ENCODE measurements at places on chromosomes 12 and 14.

DNA sequence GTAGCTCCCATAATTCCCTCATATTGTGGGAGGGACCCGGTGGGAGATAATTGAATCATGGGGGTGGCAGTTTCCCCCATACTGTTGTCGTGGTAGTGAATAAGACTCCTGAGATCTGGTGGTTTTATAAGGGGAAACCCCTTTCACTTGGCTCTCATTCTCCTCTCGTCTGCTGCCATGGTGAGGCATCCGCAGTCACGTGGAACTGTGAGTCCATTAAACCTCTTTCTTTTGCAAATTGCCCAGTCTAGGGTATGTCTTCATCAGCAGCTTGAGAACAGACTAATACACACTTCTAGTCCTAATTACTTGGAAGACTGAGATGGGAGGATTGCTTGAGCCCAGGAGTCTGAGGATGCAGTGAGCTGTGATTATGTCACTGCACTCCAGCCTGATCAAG is 64.4 kb downstream of the TMX1 start:
- no peak for DNase-seq

GRCh38 chr12:67202678-67203012 is 66.5 kb upstream of the CAND1 start:
- DNase-seq: no peak

DNA sequence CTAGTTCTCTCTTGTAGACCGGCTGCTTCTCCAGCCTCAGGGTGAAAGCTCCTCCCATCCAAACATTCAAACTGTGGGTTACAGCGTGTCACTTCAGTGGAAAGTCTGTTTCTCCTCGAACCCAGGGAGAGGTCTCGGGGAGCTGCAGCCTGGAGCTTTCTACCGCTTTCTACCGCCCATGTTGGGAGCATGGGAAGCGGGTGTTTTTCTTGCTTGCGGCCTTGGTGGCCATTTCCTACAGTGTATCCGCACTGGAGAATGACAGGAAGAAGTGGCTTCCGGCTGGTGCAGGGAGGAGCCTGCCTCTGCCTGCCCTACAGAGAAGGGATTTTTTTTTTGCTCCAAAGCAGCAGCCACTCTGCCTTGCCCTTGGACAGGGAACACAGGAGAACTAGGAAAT is 21.2 kb downstream of the ZFP36L1 start:
- DNase-seq: no peak

- no peak for DNase-seq
These were observed 77.3 kb downstream of the TRHDE start for GRCh38 chr12:72349491-72349890.

- DNase-seq: no peak
These were observed 705.8 kb downstream of the C12orf50 start for GRCh38 chr12:87323369-87323768.

DNA sequence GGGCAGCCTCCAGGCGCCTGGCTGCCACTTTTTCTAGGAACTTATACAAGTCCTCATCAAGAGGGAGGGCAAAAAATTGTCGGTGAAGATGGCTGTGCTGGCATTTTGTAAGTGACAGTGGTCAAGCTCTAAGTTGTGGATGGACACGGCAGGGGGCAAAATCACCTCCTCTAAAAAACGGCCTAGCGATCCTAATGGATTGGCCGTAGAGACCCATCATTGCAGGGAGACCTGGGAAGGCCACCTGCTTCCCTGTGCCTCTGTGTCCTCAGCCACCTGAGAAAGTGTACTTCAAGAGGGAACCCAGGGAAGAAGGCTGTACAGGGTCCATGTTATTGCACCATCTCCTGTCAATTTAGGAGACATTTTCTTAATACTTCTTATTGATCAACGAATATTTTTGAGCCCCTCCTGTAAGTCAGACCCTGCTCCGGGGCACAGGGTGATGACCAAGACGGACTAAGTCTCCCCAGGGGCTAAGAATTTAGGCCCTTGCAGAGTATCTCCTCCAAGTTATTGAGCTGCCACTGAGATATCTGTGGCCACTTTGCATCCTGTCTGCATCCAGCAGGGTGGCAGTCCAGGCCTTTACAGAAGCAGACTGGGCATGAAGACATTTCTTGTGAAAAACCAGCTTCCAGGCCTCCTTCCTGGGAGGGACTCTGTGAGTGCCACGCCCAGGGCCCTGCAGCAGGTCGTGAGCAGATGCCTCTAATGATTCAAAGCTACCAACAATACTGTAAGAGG is 40.5 kb downstream of the PSMA6 start:
- DNase-seq: no peak

DNA sequence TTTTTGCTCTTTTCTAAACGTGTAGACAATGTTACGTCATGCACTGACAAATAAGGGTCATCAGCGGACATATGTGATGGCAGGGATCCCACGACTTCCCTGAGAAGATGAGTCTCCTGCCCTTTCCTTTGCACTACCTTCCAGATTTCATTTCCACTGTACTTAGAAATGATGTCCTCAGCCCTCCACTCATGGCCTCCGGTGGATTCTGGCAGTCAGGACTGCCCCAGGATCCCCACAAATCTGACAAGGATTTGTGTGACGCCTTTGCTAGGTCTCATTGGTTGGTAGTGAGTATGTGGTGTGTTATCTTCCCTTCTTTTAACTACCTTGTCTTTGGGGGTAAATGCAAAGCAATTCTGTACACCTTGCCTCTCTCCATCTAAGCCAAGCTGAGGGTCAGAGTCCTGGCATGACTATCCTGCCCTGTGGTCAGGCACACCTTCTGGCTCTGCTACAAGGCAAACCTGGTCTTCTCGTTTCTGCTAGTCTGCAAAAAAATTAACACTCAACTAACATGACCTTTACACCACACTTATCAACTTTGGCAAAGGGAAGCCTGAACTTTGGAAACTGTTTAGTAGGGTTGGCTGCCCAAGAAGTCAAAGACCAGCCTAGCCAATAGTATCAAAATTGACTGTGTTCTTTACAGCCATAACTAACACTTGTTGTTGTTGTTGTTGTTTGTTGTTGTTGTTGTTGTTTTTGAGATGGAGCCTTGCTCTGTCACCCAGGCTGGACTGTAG is 17.3 kb upstream of the DHRS4 start:
- DNase-seq: no peak

- peak; percentile 21 for DNase-seq
These were observed 91.8 kb downstream of the RGS6 start for GRCh38 chr14:72024043-72024407.

GRCh38 chr12:75965661-75966060 is 65.9 kb downstream of the PHLDA1 start:
- DNase-seq: no peak

DNA sequence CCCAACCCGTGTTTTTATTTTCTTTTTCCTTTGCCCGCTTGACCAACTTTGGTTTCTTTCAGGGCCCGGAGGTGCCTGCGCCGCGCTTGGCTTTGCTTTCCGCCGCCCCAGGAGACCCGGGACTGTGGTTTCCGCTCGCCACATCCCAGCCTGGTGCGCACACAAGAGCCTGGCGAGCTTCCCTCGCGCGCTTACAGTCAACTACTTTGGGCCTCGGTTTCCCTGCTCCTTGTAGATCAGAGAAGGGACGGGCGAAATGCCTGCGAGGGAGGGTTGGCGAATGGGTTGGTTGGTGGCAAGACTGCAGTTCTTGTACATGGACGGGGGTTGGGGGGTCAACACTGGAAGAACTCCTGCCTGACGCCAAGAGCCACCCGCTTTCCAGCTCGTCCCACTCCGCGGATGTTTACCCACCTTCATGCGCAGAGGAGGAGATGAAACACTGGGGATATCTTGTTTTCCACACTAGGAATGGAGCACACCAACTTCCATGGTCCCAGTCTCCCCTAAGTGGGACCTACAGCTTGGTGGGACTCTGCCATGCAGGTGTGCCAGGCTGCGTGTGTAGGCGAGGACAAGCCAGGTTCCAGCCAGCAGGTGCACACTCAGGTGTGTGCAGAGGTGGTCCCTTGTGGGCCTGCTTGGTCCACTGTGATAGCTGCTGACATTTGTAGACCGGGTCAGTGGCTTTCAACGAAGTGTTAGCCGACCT is 16.6 kb upstream of the TBX3 start:
- DNase-seq: no peak

DNA sequence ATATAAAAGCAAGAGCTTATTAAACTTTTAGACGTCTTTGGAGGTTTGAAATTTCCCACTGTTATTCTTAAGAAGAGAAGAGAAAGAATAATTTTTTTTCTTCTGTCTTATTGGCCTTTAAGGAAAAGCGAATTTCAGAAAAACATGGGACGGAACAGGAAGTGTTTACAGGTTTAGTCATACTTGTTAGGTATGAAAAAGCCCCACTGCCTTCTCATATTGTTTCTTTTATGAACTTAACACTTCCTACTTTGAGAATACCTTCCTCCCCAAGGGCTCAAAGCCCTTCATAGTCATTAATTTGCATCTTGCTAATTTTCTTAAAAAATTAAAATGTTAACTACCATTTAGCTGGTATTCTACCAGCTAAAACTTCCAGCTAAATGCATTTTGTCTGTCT is 82.0 kb downstream of the ETV6 start:
- DNase-seq: no peak

DNA sequence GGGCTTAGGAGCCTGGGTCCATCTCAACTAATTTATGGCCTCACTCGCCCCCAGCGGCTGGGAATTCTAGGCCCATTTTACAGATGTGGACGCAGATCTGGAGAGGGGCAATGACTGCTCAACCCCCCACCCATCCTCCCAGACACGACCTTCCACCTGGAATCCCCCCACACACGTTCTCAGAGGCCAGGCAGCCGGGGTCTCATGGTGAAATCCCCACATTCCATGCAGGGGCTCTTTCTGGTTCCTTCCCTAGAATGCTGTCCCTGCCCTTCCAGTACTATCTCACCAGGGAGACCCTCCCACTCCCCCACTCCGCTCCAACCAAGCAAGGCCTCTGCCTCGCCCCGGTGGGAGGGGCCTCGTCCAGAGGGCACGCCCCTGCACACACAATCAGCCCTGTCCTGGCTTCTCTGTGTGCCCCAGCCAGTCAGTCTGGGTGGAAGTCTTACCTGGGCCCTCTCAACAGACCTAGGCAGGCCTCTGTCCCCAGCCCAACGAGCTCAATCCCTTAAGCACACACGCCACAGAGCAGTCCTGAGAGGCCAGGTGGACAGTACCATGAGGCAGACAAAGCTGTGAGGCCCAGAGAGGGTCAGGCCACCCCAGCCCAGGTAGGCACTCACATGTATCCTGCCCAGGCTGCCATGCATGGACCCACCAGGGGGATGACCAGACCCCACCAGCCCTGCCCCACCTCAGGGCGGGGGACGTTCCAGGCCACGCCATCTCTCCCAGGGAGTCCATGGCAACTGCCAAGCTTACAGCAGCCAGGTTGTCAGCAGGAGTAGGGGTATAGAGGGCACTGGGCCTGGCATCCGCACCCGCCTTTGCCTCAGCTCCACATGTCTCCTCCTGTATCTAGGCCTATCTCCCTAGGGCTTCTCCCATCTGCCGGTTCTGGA is 1.3 kb upstream of the ANKRD9 start:
- DNase-seq: peak; percentile 49

DNA sequence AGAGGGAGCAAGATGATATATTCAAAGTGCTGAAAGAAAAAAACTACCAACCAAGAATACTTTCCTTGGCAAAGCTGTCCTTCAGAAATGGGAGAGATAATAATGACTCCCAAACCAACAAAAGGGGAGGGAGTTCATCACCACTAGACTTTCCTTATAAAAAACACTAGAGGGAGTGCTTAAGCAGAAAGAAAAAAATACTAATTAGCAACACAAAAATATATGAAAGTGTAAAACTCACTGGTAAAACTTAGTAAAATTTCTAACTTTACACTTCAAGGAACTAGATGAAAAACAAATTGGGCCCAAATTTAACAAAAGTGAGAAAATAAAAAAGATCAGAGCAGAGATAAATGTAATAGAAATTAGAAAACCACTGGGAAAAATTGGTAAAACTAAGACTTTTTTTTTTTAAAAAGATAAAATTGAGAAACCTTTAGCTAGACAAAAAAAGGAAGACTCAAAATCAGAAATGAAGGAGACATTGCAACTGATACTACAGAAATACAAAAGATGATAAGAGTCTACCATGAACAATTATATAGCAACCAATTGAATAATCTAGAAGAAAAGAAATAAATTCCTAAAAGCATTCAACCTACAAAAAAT is 60.4 kb upstream of the FAR2 start:
- no peak for DNase-seq

- peak; percentile 69 for DNase-seq
These were observed 1.6 kb downstream of the SUDS3 start for GRCh38 chr12:118377884-118378470.

GRCh38 chr14:71491931-71492330 is 440.3 kb upstream of the RGS6 start:
- DNase-seq: peak; percentile 53

GRCh38 chr12:110314308-110314707 is 33.3 kb downstream of the ATP2A2 start:
- no peak for DNase-seq

GRCh38 chr12:71108355-71108754 is 49.4 kb downstream of the TSPAN8 start:
- DNase-seq: no peak

DNA sequence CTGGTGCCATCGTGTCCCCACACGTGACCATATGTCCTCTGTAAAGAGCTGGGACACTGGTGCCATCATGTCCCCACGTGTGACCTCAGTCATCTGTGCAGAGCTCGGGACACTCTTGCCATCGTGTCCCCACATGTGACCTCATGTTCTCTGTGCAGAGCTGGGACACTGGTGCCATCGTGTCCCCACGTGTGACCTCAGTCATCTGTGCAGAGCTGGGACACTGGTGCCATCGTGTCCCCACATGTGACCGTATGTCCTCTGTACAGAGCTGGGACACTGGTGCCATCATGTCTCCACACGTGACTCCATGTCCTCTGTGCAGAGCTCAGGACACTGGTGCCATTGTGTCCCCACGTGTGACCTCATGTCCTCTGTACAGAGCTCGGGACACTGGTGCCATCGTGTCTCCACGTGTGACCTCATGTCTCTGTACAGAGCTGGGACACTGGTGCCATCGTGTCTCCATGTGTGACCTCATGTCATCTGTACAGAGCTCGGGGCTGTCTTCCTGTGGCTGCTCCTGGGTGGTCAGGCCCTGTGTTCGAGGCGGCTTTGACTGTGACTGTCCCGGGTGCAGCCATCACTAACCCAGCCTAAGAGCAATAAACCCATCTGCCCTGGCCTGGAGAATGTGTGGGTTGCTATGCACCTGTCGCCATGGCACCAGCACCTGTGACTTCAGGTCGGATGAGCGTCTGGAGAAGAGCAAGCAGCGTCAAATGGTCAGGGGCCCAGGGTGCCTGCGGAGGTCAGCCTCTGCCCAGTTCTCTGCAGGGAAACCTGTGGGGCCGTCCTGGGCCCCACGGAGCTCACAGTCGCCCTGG is 334.4 kb downstream of the ADGRD1 start:
- no peak for DNase-seq

DNA sequence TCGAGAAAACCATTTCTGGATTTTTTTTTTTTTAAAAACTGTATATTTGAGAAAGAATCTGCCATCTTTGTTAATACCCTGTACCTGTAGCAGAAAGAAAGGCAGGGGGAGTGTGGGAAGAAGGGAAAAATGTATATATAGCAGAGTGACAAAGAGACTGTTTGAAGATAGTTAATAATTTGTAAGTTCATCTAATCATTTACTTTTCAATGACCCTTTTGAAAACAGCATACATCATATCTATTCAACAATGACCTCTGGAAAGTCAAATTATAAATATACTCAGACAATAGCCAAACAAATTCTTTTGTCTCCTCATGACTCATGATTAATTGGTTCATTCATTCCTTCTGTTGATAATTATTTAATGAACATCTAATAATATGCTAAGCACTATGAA is 10.9 kb upstream of the CPM start:
- no peak for DNase-seq

- DNase-seq: no peak
These were observed 134.0 kb downstream of the PRKCH start for GRCh38 chr14:61455351-61455750.

GRCh38 chr14:97031530-97031929 is 234.3 kb downstream of the VRK1 start:
- no peak for DNase-seq

- DNase-seq: peak; percentile 95
These were observed 6.3 kb downstream of the DHH start for GRCh38 chr12:49088150-49088931.

All from cerebellar cortex (tissue), 1 donor.